Endothelial cell of umbilical vein (primary cell): ENCODE measurements at places on chromosomes 13 and 19. TPM values are rescaled to one million over a fixed set of nuclear protein-coding genes. Genes with fewer than 3 reads are reported as not detected.
A peak's percentile ranks its signal among the peaks of the same experiment; 100 is the strongest.

DNA sequence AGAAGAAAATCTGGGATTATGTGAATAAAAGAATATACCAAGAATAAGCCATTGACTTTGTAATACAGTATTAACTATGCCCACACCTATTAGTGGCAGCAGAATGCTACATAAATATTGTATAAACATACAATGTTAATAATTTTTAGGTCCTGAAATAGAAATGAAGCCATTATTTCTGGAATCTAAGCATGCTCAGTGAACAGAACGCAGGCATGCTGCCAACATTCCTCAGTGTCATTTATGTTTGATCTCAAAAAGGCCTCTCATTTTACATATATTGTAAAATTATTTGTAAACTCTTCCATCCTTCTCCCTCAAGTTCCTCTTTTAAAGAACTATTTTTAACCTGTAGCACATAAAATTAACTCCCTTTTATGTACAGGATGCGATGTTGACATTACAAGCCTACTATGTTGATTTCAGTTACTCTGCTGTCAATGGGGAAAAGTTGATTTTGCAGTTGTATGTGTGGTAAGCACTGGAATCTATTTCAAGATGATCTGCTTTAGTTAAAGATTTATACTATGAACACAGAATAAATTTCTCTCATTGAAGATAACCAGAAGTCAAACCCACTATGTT lies 118.8 kb downstream of the VWA8 start:
- H3K27me3 ChIP-seq, result no peaks in the 10 kb centered on the region
- peak; percentile 51 for DNase-seq
- H3K4me1 ChIP-seq, result peaks cover 12% of the 10 kb centered on the region
- H3K4me3 ChIP-seq, result no peak overlapping the region
- no peaks in the 10 kb centered on the region for H3K36me3 ChIP-seq

Gene ATP1A3
- polyA plus RNA-seq, result 0.03 TPM in 1 of 2 replicates, not detected in the other

- no peaks in the 10 kb centered on the region for H3K27me3 ChIP-seq
- no peak overlapping the region for H3K27ac ChIP-seq
- H3K36me3 ChIP-seq, result no peaks in the 10 kb centered on the region
- no peak overlapping the region for H3K4me3 ChIP-seq
- DNase-seq, result peak; percentile 59
- no peaks in the 10 kb centered on the region for H3K4me1 ChIP-seq
These were observed 10.4 kb downstream of the SBK2 start for GRCh38 chr19:55526216-55527196.

DNA sequence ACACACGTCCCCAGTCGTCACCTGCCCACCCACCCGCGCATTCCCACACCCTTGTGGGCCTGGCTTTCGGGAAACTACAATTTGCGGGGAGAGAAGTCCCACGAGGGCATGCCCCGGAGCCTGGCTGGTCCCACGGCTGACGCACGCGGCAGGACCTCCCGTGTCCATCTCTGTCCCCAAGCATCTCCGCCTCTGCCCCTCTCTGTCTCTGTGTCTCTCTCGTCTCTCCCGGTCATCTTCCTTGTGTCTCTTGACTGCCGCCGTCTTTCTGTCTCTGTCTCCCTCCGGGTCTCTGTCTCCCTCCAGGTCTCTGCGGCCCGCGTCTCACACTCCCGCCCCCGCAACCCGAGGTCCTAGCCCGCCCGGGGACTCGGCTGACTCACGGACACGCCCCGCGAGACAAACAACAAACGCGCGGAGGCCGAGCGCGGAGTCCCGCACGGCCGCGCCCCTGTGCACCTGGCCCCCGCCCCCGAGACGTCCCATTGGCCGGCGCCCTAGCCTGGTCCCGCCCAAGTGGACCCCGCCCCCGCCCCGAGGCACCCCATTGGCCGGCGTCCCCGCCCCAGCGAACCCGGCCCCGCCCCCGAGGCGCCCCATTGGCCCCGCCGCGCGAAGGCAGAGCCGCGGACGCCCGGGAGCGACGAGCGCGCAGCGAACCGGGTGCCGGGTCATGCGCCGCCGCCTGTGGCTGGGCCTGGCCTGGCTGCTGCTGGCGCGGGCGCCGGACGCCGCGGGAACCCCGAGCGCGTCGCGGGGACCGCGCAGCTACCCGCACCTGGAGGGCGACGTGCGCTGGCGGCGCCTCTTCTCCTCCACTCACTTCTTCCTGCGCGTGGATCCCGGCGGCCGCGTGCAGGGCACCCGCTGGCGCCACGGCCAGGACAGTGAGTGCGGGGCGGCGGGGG lies at the start of gene FGF22:
TSS of gene FGF22 (plus strand) at position 627 of the 908 bp plus-strand sequence. CDS start at position 674, 47 bp downstream.
- H3K36me3 ChIP-seq, result no peaks in the 10 kb centered on the region
- no peaks in the 10 kb centered on the region for H3K27me3 ChIP-seq
- peak; percentile 82 for DNase-seq
- peaks cover 4% of the 10 kb centered on the region for H3K4me1 ChIP-seq

- H3K27ac ChIP-seq, result no peak overlapping the region
- DNase-seq, result no peak
- no peaks in the 10 kb centered on the region for H3K36me3 ChIP-seq
- no peak overlapping the region for H3K4me3 ChIP-seq
These were observed 1.9 kb upstream of the MEF2B start for GRCh38 chr19:19171821-19172532.

Gene CATSPERD
- not detected in 2 replicates for polyA plus RNA-seq

DNA sequence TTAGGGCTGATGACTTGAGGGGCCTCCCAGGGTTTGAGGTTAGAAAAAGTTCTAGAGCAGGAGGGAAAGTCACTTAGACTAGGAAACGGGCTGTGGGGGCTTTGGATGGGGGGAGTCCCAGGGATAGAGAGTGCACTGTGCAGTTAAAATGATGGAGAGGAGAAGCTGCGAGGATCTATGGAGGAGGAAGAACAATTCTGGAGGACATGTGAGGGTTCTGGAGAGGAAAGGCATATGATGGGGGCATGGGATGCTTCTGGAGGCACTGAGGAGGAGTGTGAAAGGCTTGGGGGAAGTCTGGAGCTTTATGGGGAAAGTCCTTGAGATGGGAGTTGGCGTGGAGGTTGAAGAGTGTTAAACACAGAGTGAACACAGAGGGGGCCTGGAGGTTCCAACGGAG lies 2.2 kb downstream of the KCNC3 start:
- no peaks in the 10 kb centered on the region for H3K36me3 ChIP-seq
- H3K4me1 ChIP-seq, result peaks cover 7% of the 10 kb centered on the region
- H3K27me3 ChIP-seq, result peaks cover 24% of the 10 kb centered on the region
- H3K4me3 ChIP-seq, result no peak overlapping the region

Gene PEG3
- polyA plus RNA-seq, result 0.02 TPM in 1 of 2 replicates, not detected in the other

- DNase-seq, result no peak
- H3K27ac ChIP-seq, result no peak overlapping the region
- H3K36me3 ChIP-seq, result peaks cover 16% of the 10 kb centered on the region
- H3K4me3 ChIP-seq, result no peak overlapping the region
- no peaks in the 10 kb centered on the region for H3K27me3 ChIP-seq
These were observed 27.3 kb downstream of the ZC3H4 start for GRCh38 chr19:47086280-47086679.

Gene SERPINE3
- not detected in 2 replicates for polyA plus RNA-seq

GRCh38 chr13:98208606-98209005 lies 31.5 kb upstream of the RNF113B start:
- H3K36me3 ChIP-seq, result no peaks in the 10 kb centered on the region
- no peak overlapping the region for H3K27ac ChIP-seq
- H3K4me1 ChIP-seq, result peaks cover 5% of the 10 kb centered on the region
- no peak for DNase-seq
- no peak overlapping the region for H3K4me3 ChIP-seq

DNA sequence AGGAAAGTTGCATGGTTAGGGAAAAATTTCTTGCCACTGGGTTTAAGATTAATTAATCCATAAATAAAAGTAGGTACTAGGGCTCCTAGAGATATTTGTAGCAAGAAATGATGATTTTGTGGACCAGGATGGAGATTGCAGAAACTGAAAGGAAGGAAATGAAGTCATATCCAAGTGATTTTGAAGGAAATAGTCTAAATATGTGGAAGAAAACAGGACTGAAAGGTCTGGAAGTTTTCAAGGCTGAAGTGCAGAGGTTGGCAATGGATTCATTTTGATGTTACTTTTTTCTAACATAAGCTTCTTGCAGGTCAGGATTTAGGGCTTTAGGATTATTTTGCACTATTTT lies 52.8 kb downstream of the SOX21 start:
- DNase-seq, result no peak
- no peaks in the 10 kb centered on the region for H3K36me3 ChIP-seq
- no peaks in the 10 kb centered on the region for H3K27me3 ChIP-seq
- no peak overlapping the region for H3K4me3 ChIP-seq
- H3K27ac ChIP-seq, result peak overlapping the region; percentile 37

Gene ZNF490
- 0.89 and 1.4 TPM in 2 replicates for polyA plus RNA-seq

Gene PIK3R2
- polyA plus RNA-seq, result 7.5 and 8.1 TPM in 2 replicates

Gene DOCK6
- polyA plus RNA-seq, result 126 and 154 TPM in 2 replicates

DNA sequence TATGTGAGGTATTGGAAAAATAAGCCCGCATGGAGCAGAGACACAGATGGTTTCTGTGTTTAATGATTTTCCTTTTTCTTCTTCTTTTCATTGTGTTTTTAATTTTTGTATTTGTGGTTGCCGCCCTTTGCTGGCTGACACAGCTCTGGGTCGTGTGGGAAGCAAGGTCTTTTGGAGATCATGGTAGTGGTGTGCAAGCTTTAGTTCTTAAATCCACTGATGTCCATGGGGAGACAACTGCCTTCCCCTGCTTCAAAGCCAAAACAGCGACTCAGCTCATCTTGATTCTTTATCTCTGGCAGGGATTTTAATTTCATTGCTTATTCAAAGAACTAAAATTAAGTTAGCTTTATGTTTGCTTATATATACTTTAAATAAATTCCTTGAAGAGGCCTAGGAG lies 711.3 kb upstream of the SGCG start:
- H3K4me3 ChIP-seq, result no peak overlapping the region
- no peaks in the 10 kb centered on the region for H3K4me1 ChIP-seq
- no peak overlapping the region for H3K27ac ChIP-seq
- H3K36me3 ChIP-seq, result no peaks in the 10 kb centered on the region
- no peak for DNase-seq

DNA sequence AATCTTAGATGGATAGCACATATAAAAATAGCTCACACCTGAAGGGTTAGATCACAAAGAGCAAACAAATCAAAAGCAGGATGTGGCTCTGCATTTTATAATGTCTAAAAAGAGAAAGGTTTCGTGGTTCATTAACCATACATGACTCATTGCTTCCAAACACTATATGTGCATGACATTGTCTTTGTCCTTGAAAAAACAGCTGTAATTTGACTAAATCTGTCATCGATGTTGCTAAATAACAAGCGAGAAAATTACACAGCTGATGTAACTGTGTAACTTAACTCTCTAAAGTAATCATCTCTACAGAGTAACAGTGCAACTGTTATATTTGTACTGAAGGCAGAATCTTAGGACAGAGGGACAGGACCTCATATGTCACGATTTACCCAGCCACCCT lies 383.1 kb upstream of the GPC6 start:
- H3K36me3 ChIP-seq, result no peaks in the 10 kb centered on the region
- H3K27ac ChIP-seq, result no peak overlapping the region
- no peaks in the 10 kb centered on the region for H3K27me3 ChIP-seq

DNA sequence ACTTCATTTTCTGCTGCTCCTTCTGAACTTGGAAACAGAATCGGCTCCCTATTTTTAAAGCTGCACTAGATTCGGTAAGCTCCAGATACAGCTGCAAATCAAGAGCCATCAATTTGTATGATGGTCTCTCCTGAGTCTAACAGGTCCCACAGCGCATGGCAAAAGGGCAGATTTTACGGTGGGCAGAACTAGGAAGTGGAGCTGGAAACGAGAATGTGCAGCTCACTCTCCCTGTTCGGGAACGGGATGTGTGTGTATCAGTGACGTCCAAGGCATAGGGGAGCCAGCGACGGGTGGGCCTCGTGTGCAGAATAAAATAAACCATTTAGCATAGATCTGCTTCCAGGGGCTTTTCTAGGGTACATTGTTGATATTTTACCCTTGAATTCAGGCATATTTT lies 74.2 kb downstream of the COL4A1 start:
- H3K27me3 ChIP-seq, result no peaks in the 10 kb centered on the region
- H3K4me1 ChIP-seq, result peaks cover 29% of the 10 kb centered on the region
- DNase-seq, result no peak

- H3K4me3 ChIP-seq, result no peak overlapping the region
- H3K27ac ChIP-seq, result no peak overlapping the region
- peaks cover 71% of the 10 kb centered on the region for H3K36me3 ChIP-seq
- no peaks in the 10 kb centered on the region for H3K27me3 ChIP-seq
- no peak for DNase-seq
These were observed 25.8 kb downstream of the PRKD2 start for GRCh38 chr19:46691104-46691503.

DNA sequence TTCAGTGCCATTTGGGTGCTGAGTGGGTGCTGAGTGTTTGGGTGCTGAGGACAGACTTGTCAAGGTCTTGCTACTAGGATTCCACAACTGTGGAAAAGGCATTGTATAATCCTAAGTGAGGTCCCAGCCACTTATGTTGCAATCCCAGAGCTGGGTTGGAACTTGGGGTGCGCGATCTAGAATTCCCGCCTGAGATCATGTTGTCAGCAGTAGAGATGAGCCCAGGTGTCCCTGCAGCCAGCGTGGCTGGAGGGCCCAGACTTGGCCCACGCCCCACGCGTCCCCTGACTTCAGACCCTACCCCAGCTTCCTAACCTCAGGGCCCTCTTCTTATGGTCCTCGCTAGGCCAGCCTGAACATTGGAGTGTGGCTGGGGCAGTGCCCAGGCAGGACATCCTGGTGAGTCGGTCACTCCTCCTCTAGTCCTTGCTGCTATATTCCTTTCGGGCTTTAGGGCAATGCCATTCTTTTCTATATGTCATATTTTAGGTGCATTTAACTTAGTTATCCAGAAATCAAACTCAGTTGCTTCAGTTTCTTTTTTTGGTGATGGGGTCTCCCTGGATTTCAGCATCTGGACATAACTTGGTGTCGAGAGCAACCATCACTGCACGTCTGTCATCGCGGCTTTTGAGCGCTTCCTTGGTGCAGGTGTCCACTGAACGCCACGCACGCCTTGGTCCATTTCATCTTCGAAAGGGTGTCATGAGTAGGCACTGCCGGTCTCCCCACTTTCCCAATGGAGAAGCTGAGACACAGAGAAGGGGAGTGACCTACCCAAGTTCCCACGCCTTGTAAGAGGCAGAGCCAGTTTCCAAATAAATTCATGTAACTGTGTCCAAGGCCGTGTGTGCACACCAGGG lies 46.4 kb upstream of the F7 start:
- no peaks in the 10 kb centered on the region for H3K27me3 ChIP-seq
- H3K27ac ChIP-seq, result no peak overlapping the region
- no peak for DNase-seq
- H3K4me1 ChIP-seq, result no peaks in the 10 kb centered on the region

Gene ZNF524
- 15.4 and 22.5 TPM in 2 replicates for polyA plus RNA-seq

DNA sequence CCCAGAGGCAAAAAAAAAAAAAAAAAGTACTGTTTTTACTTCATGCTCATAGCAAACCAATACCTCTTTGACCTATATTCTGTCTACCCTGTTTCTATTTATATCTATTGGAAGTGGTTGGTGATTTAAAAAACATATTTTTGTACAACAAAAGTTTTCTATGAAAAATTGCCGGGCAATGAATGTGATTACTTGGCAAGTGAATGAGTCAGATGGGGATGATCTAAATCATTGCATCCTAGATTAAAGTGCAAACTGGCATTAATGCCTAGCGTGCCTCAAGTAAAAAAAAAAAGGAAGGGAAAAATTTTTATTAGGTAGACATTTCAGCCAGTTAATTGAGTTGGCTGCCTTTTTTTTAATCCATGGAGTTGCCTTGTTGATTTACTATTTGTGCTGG lies 500.6 kb downstream of the KCTD12 start:
- DNase-seq, result no peak
- no peak overlapping the region for H3K27ac ChIP-seq
- no peaks in the 10 kb centered on the region for H3K27me3 ChIP-seq
- no peak overlapping the region for H3K4me3 ChIP-seq
- H3K4me1 ChIP-seq, result no peaks in the 10 kb centered on the region
- no peaks in the 10 kb centered on the region for H3K36me3 ChIP-seq

GRCh38 chr13:114151565-114152284 lies 19.3 kb upstream of the RASA3 start:
- H3K4me3 ChIP-seq, result no peak overlapping the region
- H3K27ac ChIP-seq, result no peak overlapping the region
- no peaks in the 10 kb centered on the region for H3K4me1 ChIP-seq
- no peaks in the 10 kb centered on the region for H3K36me3 ChIP-seq
- DNase-seq, result no peak

Gene RAP2A
- polyA plus RNA-seq, result 6.1 and 7.8 TPM in 2 replicates
